Umbilical cord (tissue), 2 donors: ENCODE measurements at places on chromosomes 7 and 10. TPM values are rescaled to one million over a fixed set of nuclear protein-coding genes. Genes with fewer than 3 reads are reported as not detected.

The MALRD1 gene
- 4.8 TPM for total RNA-seq

The FGL2 gene
- 45.5 TPM for total RNA-seq

- DNase-seq, result no peak
Observed at GRCh38 chr7:89073776-89074175, 278.2 kb upstream of the TEX47 start.

GRCh38 chr10:89978081-89978480 is 276.7 kb downstream of the KIF20B start:
- no peak for DNase-seq

GRCh38 chr7:42570944-42571343 is 333.9 kb upstream of the GLI3 start:
- no peak for DNase-seq

GRCh38 chr10:69860271-69860670 is 58.6 kb downstream of the COL13A1 start:
- no peak for DNase-seq

- no peak for DNase-seq
Observed at GRCh38 chr7:494906-495305, 24.7 kb downstream of the PDGFA start.

DNA sequence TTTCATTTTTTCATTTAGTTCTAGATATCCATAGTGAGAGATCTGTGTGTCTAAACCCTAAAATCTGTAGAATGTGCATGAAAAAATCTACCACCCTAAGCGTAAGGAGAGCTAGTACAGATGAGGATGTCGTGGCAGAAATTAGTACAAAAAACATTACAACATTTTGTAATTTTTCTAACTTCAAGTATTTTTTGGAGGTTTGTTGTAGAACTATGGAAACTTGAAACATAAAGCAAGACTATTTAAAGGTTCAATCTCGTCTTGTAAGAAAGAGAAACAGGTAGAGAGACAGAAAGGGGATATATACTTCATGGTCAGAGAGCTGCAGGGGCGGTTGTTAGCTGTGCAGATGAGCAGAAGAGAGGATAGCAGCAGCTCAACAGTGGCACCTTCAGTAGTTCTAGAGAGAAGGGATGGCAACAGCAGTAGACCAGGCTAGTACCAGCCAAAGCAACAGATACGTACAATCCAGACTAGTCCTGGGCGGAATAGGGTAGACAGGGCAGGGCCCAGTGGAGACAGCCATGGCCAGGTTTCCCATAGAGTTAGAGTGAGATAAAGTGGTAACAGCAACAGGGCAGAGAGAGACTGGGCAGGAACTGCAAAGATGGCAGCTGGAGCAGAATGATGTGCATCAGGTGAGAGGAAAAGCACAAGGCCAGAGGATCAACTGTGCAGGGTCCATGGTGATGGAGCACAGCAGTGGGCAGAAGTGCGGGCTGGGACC is 145.2 kb downstream of the FRMD4A start:
- DNase-seq, result no peak

The CRPPA gene
- 12.3 TPM for total RNA-seq

DNA sequence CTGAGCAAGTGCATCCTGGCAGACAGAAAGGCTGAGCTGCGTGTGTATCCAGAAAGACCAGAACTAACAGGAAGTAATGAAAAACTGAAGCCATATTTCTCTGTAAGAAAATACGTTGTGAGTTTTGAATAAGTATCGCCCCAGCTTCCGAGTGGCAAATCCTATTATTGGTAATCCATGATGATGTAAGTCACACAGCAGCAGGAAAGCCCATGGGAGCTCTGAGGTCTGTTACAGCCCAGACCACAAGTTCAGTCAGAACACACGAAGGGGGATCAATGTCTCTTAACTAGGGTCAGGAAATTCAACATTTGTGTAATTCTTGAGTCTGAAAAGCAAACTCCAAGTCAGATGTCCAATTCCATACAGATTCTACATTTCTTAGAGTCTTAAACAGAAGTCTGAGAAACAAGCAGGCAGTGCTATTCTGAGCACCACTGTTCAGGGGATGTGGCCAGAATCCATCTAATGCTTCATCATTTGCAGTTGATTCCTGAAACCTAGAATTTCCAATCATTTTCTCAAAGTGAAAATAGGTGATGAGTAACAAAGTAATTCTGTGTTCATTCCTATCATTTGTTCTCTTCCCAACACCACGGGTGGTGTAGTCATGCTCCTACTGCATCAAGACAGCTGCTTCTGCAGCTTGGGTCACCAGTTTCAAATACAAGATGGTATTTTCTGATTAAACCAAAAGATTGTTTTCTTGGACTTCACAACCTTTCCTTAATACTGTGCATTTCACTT is at the start of gene LRIT2:
LRIT2 (minus strand) TSS at position 118 of the 747 bp plus-strand sequence; CDS start at position 94, 24 bp downstream.
- DNase-seq, result no peak
